GF-D8 (cell line): ENCODE measurements at places on chromosomes 7 and 10.

DNA sequence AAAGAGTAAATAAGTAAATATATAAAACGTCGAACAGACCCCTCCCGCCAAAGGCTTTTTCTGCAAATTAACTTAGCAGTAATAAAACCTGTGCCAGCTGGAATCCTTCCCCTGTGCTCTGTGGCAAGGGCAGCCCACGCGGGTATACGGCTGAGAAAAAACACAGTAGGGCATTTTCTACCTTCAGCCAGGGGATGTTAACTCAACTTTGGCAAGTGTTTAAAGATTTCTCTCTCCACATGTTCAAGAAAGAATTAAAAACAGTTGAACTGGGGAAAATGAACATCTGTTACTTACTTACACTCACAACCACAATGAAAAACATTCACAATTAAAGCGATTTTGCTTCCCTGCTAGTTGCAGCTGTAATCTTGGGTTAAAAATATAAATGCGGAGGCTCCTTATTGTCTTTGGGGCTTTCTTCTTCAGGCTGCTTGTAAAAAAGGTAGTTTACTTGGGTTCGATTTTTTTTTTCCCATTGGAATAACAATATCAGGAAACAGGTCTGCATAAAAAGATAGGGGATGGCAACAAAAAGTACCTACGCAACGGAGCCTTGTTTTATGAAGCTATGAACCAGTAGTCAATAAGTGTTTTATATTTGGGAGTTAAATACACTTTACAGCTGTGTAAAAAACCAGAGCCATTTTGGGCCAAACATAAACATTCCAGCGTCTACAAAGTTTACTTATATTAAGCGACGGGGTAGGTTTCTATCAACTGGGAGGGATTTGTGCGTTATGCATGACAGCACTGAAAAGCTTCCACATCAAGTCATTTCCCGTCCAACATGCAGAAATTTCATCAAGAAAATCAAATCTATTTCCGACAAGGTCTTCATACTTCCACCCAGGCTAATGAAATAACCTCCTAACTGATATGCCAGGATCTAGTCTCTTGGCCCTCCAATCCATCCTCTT lies 132.7 kb downstream of the TAX1BP1 start:
- no peak for DNase-seq

DNA sequence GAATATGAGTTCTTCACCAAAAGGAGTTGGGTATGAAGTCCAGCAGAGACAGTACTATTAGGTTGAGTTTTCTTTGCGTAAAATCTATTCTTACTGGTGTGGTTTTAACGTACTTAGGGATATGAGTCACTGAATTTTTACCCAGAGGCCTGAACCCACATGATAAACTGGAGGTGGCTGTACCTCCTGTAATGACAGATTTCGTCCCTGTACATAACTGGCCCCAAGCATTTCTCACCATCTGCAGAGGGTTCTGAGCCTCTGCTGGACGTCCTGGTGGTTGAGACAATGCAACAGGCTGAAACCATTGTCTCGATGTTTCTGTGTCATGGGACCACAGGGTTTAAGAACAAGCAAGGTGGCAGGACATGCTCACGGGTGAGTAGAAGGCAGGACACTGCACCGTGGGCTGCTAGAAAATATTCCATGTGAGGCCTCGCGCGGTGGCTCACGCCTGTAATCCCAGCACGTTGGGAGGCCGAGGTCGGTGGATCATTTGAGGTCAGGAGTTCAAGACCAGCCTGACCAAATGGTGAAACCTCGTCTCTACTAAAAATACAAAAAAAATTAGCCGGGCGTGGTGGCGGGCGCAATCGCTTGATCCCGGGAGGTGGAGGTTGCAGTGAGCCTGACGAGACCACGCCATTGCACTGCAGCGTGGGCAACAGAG lies 233.9 kb downstream of the DNAJB6 start:
- no peak for DNase-seq

GRCh38 chr10:17022896-17023295 lies 106.7 kb downstream of the CUBN start:
- DNase-seq: no peak

- no peak for DNase-seq
Measured at GRCh38 chr10:72764151-72764550, 72.2 kb downstream of the MCU start.

DNA sequence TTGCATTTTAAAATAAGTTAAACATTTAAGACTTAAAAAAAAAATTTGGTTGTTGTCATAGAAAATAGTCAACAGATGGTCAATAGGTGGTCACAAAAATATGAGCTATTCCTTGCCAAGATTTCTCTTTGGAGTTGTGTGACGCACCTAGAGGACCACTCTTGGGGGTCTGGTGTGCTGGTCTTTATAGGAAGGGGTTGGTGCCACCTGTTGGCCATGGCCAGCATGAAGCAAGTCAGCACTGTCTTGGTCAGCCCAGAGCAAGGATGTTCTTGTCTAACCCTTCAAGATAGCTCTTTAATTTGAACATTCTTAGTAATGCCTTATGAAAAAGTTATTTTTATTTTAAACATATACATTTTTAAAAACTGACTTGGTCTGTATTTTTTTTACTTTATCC lies 267.9 kb upstream of the CNTNAP2 start:
- no peak for DNase-seq

GRCh38 chr7:96241855-96242254 lies 80.0 kb downstream of the SLC25A13 start:
- DNase-seq: no peak

DNA sequence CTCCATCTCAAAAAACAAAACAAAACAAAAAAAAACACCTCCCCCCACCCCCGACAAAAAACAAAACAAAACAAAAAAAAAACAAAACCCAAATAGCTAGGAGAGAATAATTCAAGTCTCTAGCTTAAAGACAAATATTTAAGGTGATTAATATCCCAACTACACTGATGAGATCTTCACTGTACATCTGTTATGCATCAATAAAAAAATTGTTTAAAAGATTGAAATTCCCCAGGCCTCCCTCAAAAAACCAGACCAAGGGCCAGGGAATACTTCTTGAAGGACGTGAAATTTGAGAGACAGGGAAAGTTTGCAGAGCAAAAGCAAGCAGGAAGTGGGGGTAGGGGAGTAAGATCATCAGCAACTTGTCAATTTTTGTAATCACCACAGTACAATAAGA lies 232.6 kb downstream of the REEP3 start:
- DNase-seq: no peak

DNA sequence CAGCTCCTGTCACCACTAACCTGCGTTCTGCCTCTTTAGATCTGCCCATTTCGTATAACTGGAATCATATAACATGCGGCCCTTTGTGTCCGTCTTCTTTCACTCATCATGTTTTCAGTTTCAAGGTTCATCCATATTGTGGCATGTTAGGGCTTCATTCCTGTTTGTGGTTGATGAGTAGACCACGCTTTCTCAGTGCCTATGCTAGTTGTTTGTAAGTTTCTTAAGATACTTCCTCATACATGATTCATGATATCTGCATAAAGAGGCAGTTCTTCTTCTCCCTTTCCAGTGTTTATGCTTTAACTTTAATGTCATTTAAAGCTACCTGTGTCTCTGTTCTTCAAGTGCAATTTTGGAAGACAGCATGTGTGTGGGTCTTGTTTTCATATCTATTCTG lies 79.5 kb upstream of the FAM20C start:
- peak; percentile 25 for DNase-seq

- no peak for DNase-seq
Measured at GRCh38 chr7:32869716-32870115, 21.8 kb downstream of the KBTBD2 start.

GRCh38 chr7:128121711-128122530 lies 90.7 kb upstream of the LRRC4 start:
- DNase-seq: peak; percentile 94
